Hematopoietic multipotent progenitor cell treated with erythropoietin and hydrocortisone succinate and interleukin-3 and kit ligand, for 15 days (in vitro differentiated cells): ENCODE measurements at places on chromosomes 3 and 15.

- DNase-seq: no peak
Observed at GRCh38 chr3:157460253-157460652, 23.6 kb downstream of the PTX3 start.

GRCh38 chr3:77288348-77288747 lies 248.4 kb downstream of the ROBO2 start:
- no peak for DNase-seq

GRCh38 chr15:90946941-90947576 lies 7.6 kb upstream of the RCCD1 start:
- no peak for DNase-seq

DNA sequence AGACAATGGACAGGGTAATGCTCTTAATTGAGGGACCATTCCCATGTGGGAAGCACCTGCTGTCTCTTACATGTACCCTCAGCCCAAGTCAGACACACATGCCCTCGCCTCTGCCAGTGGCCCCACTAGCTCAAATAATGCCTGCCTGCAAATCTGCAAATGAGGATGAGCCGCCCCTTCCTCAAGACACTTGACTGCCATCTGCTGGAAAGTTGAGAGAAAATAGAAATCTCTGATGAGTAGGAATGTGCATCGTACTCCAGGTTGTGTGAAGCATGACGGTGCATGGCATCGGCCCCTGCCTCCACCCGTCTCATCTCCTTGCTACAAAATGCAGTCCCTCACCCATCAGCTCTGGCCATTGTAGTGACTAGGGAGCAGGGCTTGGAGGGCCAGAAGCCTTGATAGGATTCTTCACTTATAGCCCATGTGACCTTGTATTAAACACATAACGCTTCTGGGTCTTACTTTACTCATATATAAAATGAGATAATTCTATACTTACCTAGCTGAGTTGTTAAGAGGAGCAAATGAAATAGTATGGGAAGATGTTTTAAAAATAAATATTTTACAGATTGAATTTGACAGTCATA lies 6.3 kb upstream of the SCN5A start:
- no peak for DNase-seq

GRCh38 chr15:94080416-94080815 lies 150.9 kb upstream of the MCTP2 start:
- DNase-seq: no peak

GRCh38 chr3:144429719-144430121 lies 458.1 kb downstream of the DIPK2A start:
- no peak for DNase-seq

DNA sequence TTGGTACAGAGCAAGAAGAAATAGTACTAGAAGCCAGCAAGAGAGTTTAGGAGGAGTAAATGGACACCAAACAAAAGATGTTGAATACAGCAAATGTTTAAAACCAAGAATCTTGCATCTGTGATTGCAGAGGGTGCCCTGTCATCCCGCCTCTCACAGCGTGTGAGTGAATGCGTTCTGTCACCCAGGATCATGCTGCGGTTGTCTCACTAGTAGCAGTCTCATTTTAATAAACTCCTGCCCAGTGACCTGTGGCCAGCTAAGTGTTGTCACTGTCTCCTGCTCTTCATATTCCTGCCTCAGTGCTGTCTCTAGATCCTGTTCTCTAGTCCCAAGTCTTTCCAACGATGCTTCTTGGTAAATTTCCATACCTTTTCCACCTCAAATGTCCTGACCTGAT lies 584.6 kb downstream of the MCTP2 start:
- no peak for DNase-seq

DNA sequence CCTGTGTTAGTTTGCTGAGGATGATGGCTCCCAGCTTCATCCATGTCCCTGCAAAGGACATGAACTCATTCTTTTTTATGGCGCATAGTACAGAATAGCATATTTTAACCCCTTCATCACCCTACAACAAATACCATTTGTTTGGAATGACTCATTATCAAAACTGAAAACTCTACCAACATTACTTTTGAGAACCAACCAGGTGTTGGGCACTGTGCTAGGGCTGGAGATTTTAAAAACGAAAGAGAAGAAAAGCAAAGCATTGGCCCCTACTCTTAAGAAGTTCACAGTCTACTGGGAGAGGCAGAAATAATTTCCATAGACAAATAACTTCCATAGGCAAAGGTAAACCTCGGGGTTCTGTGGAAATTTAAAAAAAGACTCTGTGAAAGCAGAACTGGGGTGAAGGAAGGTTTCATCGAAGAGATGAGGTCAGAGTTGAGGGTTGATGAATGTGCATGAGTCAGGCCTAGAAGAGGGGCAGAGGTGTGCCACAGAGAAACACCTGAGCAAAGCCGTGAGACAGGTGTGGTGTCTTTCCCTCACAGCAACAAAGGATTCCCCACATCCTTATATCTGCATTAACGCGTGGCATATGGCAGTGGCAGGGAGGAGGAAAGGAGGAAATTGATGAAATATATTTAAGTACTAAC lies 51.0 kb downstream of the MCF2L2 start:
- DNase-seq: no peak

DNA sequence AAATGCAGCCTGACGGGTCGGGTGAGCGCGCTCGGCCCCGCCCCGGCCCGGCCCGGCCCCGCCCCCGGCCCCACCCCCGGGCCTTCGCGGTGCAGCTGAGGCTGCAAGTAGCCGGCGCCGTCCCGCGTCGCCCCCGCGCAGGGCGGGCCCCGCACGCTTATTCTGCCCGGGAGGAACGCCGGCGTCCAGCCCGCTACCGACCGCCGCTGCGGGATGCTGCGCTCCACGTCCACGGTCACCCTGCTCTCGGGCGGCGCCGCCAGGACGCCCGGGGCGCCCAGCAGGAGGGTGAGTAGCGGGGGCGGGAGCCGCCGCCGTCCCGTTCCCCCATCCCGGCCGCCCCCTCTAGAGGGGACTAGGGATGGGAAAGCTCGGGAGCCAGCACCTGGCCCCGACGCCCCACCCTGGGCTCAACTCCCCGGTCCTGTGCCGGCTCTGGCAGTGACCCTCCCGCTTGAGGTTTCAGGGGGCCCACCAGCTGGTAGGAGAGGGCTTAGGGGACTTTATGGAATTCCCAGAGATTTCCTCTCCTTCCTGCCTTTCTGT lies at the start of gene MYZAP:
TSS of gene MYZAP (plus strand) at position 83 of the 546 bp plus-strand sequence. CDS start at position 214, 131 bp downstream.
- peak; percentile 3 for DNase-seq

GRCh38 chr3:53044371-53044710 lies 1.5 kb downstream of the SFMBT1 start:
- no peak for DNase-seq

DNA sequence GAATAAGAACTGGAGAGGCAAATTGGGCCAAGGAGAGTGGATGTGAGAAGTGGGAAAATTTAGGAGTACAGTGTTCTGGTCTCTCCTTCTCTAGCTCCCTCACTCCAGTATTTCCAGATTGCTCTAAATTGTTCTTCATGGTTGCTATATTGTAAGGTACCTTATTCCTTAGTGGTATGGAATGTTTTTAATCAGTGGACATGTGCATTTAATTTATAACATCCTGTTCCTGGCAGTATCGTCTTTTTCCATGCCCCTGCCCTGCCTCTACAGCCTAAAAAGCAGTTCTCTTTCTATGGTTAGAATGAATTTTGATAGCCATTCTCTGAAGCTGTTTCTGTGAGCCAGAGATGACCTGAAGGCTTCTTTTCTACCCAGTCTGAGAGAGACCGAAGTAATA lies 180.5 kb downstream of the TCF12 start:
- DNase-seq: no peak

DNA sequence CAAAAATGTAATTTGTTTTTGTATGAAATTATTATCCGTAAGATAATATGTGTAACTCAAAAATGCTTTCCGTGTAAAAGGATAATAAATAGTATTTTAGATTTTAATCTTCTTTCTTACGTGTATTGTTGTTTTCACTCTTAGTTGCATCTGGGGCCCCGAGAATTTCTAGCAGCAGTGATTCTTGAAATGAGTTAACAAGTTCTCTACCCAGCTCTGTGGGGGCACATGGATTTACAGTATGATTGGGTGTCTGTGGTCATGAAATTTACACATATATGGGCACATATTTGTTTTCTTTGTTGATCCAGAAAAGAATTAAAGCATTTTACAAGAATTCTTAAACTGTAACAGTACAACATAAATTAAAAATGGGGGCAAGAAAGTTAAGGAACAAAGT lies 145.9 kb upstream of the LRRFIP2 start:
- no peak for DNase-seq

DNA sequence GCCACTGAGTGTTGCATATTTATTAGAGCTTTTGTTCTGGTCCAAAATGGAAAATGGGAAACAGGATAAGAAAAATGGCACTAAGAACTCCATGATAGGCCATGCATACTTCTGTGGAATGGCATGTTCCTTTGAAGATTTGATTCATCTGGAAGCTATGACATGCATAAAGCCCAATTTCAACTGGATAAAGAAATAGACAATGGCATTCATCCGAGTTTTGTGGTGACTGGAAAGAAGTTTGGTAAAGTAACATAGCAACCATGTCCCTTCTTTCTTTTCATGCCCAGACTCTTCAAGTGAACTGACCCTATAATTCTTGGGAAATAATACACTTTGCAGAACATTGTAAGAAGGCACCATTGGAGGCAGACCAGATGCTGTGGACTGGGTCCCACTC lies 368.4 kb upstream of the IL12A start:
- DNase-seq: no peak

DNA sequence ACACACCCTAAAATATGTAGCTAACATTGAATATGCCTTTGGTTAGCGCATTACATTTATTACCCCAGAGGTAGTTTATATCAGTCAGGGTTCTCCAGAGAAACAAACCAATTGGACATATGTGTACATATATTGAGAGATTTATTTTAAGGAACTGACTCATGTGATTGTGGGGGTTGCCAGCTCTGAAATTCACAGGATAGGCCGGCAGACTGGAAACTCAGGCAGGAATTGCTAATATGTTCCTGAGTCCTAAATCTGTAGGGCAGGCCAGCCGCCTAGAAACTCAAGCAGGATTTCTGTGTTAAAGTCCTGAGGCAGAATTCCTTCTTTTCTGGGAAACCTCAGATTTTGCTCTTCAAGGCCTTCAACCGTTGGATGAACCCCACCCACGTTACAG lies 189.7 kb downstream of the CDIN1 start:
- DNase-seq: no peak

GRCh38 chr15:63494408-63494807 lies 10.0 kb upstream of the USP3 start:
- DNase-seq: no peak

DNA sequence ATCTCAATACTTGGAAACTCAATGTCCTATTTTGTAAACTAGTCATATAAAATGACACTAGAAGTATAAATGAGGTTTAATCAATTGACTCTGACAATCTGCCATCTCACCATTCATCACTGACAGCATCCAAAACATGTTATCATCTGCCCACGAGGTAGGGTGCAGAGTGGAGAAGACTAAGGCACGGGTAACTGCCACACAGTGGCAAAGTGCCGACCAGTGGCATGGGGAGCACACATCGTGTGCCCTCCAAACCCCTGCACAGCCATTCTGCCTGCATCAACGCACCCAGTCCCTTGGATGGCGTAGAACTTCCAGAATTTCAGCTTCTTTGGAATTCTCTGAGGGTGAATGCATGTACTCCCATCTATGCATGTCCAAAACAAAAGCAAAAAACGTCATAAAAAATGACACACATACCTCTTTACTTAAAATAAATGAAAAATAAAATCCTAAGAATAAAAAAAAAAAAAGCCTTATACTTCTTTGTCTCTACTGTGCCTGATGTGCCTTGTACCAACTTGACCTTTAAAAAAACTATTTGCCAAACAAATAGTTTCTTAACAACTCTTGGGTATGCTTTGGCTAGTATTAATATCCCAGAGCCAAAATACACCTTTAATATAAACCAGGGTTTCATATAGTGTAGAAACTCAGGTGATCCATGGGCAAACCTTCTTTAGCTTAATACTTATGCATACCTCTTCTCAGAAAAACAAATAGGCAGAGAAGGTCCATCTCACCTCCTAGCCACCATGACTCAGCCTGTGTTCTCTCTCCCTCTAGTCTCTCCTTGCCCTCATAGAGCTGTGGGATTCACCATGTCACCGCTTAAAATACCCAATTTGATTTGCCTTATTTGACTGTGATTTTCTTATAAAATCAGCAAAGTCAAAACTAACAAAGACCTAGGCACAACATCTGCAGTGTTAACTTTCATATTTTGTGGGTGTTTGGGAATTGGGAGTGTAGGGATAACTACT lies 12.7 kb downstream of the CPOX start:
- DNase-seq: peak; percentile 31
